ENCODE measurements at places on chromosomes 4 and X.
A peak's percentile ranks its signal among the peaks of the same experiment; 100 is the strongest.

GRCh38 chr4:148170408-148171365 is 271.5 kb downstream of the NR3C2 start:
- DNase-seq, result no peak

- DNase-seq, result peak; percentile 3
These were observed 61.9 kb upstream of the LAS1L start for GRCh38 chrX:65596270-65597034.

DNA sequence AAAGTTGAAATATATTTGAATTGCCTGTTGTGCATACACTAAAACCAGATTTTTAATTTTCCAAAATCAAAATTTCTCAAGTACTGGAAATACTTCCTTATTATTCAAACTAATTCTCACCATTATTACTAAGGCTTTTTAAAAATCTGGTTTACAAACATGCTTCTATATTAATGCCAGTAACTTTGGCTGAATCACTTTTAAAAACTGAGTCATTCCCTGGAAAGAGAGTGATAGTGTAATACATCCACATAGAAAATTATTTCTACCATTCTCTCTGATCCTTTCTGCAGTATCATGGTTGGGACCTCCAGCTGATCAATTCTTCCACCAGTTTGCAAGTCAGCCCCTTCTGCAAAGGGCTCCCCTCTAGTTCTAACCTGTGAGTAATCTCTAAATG is 165.3 kb upstream of the FAM241A start:
- DNase-seq, result no peak

DNA sequence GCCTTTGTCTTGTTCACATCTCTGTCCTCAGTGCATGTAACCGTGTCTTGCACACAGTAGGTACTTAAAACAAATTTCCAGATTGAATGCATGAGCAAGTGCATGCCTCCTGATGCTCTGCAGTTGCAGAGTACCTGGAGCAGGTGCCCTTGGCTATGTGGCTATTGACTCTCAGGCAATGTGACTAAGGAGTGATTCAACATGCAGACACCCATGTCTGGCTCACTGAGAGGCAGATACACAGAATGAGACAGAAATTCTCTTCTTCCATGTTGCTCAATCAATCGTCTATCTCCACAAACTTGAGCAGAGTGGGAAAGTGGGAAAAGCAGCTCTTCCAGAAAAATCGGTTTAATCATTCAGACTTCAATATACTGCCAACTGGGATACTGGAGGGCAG is 111.0 kb downstream of the CHRDL1 start:
- DNase-seq, result no peak

DNA sequence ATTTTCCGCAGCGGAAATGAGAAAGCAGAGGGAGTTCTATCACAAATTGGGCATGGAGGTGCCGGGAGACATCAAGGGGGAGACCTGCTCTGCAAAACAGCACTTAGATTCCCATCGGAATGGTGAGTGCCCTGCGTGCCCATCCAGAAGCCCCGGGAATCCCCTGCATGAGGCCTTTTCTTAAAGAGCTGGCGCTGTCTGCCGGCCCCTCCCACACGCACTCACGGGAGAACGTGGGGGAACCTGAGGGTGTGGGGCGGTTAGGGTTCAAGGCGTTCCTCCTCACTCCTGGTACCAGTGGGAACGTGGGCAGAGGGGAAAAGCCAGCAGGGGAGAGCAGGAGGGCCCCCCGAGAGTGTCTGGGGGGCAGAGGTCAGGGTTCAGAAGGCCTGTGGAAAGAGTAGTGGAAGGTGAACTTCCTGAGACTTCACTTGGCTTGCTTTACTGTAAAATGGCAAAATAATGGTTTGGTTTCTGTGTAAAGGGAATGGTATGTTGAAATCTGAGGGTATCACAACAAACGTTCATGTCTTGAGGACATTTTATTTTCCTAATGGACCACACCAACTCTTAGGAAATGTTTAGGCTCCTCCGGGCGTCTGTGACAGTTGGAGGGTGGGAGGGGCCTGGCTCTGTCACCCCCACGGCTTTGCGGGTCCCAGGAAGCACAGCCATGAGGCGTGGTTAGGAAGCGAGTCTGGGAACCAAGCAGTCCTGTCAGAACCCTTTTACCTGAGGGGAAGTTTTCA is 38.0 kb downstream of the PCGF3 start:
- DNase-seq, result no peak

DNA sequence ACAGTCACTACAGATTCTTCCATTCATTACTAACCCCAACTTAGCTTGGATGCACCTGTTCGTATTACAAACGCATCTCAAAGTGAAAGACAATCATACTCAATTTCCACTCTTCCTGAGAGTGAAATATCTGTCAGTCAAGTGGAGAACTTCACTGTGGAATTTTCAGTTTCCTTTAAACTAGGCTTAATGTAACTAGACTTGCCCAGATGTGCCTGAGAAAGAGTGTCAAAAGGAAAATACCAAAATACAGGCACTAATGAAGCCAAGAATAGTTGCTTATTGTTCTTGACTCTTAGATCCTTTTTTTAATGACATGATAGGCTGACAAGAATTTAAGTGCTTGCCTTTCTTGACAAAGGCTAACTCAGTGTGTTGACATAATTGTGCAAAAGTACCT is 72.4 kb upstream of the NR3C2 start:
- DNase-seq, result no peak

DNA sequence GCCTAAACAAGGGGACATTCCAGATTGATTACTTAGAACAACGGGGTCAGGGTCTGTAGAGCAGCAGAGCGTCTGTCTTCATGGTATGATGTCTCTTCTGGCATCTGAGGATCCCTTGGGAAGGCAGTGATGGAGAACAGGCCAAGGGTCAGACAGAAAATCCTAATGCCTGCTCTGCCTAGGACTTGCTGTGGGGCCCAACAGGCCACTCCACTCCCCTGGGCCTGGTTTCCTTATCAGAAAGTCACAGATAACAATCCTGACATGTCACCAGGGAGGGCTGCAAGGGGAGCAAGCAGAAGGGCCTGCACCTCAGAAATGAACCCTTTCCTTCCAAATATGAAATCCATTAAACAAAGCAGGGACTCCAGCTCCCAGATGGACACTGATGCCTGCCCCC is 21.4 kb upstream of the ARHGAP6 start:
- DNase-seq, result no peak

DNA sequence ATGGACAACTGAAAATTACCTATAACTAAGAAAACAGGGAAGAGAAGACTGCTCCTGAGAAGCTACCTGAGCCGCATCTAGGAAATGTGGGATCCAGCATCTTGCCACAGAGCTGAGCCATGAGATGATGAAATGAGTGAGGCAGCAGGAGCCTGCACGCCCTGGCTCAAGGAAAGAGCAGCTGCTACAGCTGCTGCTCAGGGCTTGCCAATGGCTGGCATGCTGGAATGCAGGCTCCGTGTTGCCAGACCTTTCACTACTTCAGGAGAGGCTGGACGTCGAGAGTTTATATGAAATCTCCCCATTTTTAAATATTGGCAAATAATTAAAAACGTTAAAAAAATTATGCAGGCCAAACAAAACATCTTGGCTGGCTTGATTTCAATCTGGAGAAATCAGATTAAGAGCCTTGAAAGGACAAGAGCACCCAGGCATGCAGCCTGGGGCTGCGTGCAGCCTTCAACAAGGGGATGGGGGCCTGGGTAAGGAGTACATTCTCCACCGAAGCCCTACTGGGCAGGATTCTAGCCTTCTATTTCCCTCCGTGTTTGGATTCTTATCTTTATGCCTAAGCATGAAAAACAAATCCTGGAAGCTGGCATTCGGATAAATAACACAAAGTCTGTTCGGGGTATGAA is 227.6 kb downstream of the NR3C2 start:
- DNase-seq, result no peak

- no peak for DNase-seq
These were observed 48.6 kb downstream of the VEGFC start for GRCh38 chr4:176744091-176744490.

- DNase-seq, result no peak
These were observed 41.7 kb downstream of the BCORL1 start for GRCh38 chrX:130024127-130024526.

DNA sequence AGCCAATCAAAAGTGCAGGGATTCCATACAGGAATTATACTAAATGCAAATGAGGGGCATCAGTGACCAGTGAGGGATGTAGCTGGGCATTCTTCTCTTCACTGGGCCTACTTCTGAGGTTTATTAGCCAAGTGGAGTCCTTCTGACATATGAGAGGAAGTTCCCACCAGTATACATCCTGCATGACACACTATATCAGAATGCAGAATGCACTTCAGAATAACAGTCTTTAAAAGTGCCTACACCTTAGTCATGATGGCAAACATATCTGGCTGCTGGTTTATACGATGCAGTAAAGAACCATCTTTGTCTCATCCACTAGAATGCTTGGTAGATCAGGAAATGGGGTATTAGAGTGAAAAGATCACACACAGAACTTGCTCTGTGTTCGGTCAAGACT is 180.3 kb upstream of the PPARGC1A start:
- DNase-seq, result no peak

DNA sequence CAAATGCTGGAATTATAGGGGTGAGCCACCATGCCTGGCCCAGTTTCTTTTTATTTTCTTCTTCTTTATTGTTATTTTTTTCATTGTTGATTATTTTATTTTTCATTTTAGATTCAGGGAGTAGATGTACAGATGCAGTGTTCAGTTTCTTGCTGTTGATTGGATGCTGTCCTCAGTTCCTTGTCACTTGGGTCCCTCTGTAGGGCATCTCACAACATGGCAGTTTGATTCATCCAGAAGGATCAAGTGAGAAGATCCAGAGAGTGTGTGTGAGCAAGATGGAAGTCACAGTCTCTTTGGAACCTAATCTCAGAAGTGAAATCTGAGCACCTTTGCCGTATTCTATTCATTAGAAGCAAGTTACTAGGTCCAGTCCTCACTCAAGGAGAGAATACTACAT is 20.9 kb downstream of the HMGB3 start:
- DNase-seq, result no peak

DNA sequence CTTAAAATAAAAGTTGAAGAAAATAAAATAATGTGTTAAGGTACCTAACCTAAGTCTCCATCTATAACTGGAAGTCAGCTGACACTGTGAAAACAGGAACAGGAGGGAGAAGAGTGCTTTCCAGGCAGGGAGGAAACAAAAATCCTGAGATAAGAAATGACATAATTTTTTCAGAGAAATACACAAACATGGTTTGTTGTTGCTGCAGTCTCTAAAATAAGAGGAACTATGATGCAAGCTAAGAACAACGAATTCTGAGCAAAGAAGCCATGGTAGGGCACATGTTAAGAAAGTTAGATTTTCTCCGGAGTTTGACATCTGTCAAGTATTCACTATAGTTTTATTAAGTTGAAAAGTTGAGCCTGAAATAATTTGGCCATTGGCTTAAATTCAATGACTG is 26.9 kb downstream of the PAPSS1 start:
- DNase-seq, result no peak

DNA sequence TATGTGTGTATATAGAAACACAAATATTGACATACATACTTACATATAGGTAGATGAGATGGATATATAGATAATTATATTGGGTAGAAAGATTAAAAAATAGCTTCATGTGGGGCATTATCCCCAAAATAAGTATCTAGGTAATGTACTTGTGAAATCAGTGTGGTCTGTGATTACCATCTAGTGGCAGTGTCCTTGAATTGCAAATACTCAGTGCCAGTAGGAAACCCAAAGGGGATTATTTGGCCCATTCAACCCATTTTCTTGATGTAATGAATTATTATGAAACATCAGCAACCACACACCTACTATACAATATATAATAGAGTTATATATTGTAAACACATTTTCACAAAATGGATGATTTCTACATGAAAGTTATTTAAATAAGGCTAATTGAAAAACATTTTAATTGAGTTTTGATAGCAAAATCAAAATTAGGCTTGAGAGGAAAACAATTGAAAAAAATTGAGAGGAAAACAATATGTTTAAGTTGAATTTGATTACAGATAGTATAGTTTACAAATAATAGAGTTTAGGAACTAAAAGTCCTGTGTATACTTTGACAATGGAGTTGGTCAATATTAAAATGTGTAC is 389.4 kb downstream of the GALNTL6 start:
- no peak for DNase-seq

DNA sequence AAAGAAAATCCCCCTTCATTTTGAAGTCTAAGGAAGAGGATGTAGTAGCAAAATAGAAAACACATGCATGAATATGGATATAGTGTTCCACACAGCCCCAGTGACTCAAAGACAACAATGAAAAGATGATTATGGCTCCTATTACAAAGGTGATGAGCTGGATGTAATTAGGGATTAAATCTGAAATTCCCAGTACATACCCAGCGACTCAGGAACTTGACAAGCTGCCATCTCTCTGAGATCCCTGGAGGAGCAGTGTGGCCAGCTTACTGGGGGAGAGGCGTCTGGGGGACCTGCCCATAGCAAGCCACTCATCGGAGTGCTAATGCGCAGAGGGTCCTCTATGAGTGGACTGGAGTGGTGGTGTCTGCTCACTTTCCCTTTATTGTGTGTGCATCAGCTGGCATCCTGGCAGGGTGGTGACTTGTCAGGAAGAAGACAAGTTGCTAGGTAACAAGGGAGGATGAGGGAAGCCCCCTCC is 42.7 kb upstream of the MGST2 start:
- DNase-seq, result no peak

GRCh38 chr4:43496188-43496587 is 603.7 kb downstream of the GRXCR1 start:
- DNase-seq, result no peak

- DNase-seq, result no peak
These were observed at the start of gene FLNA for GRCh38 chrX:154374313-154375155. TSS of gene FLNA (minus strand) at chrX:154374634. CDS start at chrX:154371245, 3,389 bp downstream.

- no peak for DNase-seq
These were observed 84.6 kb downstream of the TSPAN5 start for GRCh38 chr4:98573791-98574190.

DNA sequence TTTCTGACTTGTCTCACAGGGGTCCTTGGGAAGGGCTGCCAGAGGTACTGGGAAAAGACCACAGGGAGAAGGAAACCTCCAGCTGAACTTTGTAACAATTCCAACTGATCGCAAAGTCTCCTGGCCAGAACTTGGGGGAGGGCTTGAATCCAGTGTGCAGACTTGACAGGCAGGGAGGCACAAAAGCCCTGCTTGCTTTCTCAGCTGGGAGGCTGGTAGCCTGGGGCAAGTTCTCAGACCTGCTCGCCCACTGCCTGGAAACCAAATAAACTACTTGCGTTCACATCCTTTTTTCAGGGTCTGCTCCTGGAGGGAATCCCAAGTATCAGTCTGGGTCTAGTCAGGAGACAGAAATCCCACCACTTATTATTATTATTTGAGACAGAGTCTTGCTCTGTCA is 48.0 kb upstream of the CASK start:
- DNase-seq, result no peak

All from activated naive CD4-positive, alpha-beta T cell (primary cell).